CD4-positive, alpha-beta memory T cell (primary cell): ENCODE measurements at places on chromosomes 11 and 22.

DNA sequence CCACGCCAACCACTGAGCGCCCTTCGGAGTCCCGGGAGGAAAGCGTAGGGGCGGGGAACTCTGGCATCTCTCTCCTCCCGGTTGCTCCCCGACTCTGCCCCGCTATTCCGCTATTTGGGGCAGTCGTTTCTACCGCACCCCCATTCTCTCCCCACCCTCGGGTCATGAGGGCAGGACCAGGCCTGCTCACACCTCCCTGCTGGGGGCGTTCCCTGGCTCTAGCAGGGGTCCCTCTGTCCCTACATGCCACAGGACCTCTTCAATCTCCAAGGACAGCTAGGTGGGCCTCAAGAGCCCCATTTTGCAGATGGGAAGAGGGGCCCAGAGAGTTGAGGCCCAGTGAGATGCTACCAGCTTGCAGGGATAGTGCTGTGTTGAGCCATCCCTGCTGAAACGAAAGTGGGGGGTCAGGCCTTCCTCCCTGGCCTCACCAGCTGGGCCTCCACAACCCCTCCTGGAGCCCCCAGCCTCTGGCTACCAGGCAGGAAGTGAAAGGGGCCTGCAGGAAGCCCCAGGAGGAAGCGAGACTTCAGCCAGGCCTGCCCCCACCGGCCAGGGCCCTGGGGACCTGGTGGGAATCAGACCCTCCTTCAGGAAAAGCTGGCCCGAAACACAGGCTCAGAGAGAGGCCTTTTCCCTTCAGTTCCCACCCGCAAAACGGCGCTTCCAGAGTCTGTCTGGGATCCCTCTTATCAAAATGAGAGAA, 5.5 kb upstream of the SHISA8 start:
- no peak for DNase-seq

GRCh38 chr11:46991391-46991790, 54.8 kb downstream of the CSTPP1 start:
- DNase-seq = no peak

- DNase-seq = no peak
Measured at GRCh38 chr22:38348751-38349496, 31.7 kb upstream of the CSNK1E start.

- no peak for DNase-seq
Measured at GRCh38 chr11:121967131-121967704, 148.8 kb downstream of the BLID start.

GRCh38 chr11:6298605-6299004, 21.7 kb downstream of the CAVIN3 start:
- no peak for DNase-seq

DNA sequence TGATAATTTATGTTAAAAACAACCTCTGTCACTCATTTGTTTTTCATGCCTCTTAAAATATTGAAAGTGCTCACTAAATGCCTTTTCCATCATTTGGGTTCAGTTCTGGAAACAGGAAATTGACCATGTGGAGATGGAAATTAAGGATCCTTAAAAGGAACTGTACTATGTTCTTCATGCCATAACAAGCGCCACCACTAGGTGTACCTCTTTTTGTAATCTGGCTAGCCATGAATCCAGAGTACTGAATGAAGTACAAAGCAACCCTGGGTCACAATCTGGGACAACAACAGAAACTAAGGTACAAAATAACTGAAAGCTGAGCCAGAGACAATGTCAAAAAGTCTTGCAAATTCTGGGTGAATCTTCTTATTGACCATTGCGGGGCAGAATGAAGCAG, 559.1 kb downstream of the FAM181B start:
- no peak for DNase-seq

GRCh38 chr11:73980001-73980961, 2.4 kb downstream of the UCP2 start:
- DNase-seq = peak; percentile 94

DNA sequence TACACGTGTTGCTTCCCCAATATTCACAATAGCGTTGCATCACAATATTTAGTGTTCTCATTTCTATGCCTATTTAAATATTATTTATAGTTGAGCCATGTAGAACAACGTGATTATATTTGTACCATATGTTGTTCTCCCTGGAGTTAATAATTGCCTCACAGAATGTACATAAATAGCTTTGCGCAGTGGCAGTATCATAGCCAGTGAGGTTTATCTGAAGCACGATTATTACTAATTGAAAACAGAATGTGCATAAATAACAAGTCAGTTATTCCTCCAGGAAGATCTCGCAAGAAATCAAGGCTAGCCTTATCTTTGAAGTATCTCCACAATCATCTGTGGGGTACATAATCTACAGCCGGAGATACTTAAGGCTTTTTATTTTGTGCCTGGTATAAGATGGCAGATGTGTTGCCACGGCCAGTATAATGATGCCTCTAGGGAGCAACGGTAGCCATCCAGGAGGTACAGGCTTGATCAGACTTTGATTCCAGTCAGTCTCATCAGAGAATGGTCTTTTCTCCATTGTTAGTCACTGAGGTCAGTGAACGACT, 197.5 kb downstream of the MSANTD4 start:
- DNase-seq = no peak

GRCh38 chr11:72589802-72590761, 84.1 kb downstream of the PDE2A start:
- DNase-seq = peak; percentile 40

DNA sequence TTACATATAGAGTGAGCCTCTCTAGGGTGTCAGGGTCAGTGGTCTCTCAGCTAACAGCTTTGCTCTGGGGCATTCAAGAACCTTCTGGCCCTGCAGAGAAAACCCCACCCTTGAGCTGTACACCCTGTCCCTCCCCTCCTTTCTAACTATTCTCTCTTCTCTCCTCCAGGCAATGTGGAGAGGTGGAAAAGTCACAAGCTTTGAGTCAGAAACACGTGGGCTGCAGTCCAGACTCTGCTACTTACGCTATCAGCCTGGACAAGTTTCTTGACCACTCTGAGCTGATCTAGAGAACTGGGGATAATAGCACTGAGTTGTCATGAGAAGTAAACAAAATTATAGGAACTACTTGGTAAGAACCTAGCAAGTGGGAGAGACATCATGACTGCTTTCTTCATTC, 10.7 kb upstream of the FAM83F start:
- no peak for DNase-seq

DNA sequence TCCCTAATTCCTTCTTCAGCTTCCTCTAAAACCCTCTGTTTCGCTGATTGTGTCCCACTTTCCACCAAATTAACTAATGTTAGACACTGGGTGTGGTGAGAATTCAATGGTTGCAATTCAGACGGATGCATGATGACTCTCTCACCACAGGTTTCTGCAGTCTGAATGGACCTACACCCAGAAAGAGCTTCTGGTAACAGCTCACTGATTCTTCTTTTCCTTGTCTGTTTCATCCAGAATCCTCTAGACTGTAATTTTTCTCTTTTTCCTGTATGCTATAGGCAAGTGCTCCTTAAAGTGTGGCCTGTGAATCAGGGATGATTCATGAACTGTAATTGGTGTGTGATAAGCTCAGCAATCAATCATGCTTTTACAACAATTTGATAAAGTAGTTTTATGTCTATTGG, 18.1 kb downstream of the MMP10 start:
- DNase-seq = no peak

- DNase-seq = no peak
Measured at GRCh38 chr11:62501432-62501891, 45.1 kb downstream of the AHNAK start.

- no peak for DNase-seq
Measured at GRCh38 chr22:49036513-49036912, 791.2 kb downstream of the BRD1 start.

- DNase-seq = no peak
Measured at GRCh38 chr11:69682221-69682620, 7.1 kb upstream of the LTO1 start.

- no peak for DNase-seq
Measured at GRCh38 chr11:69343401-69344321, 49.7 kb downstream of the MYEOV start.

GRCh38 chr22:26548303-26548702, 36.0 kb upstream of the TFIP11 start:
- DNase-seq = no peak

DNA sequence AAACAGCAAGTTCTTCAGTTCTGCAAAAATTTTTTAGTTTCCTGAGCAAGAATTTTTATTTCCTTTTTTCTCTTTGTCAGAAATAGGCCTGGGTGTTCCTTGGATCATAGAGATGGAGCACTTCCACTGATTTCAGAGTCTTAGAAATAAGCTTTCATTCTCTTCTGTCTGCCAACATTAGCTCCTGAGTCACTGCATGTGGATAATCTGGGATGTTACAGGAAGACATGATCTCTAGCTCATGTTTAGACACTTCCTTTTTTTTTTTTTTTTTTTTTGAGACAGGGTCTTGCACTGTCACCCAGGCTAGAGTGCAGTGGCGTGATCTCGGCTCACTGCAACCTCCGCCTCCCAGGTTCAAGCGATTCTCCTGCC, 13.2 kb upstream of the TMEM218 start:
- no peak for DNase-seq

DNA sequence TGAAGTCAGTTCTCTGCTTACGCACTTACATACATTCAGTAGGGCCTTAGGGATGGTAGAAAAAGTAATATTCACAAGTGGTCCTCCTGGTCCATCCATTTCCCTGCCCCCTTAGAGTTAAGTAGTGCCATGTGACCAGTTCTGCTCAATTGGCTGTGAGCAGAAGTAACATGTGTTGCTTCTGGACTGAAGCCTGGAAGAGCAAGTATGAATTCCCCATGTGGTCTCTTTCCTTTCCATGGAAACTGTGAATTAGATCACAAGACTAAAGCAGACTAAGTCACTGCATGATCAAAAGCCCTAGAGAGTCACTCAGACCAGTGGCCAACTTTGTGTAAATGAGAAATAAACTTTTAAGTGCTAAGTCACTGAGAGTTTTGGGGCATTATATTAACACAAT, 341.7 kb upstream of the CADM1 start:
- no peak for DNase-seq

- DNase-seq = no peak
Measured at GRCh38 chr11:79160791-79161403, 279.9 kb downstream of the TENM4 start.

GRCh38 chr11:128776424-128777284, 82.8 kb downstream of the FLI1 start:
- DNase-seq = peak; percentile 61

DNA sequence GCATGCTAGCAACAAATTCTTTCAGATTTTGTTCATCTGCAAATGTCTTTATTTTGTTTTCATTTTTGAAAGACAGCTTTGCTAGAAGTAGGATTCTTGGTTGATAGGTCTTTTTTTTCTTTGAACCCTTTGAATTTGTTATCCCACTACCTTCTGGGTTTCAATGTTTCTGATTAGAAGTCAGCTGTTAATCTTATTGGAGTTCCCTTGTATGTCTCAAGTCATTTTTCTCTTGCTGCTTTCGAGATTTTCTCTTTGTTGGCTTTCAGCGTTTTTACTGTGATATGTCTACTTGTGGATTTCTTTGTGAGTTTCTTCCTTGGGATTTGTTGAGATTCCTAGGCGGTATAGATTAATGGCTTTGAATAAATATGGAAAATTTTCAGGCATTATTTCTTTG, 27.2 kb upstream of the MS4A8 start:
- DNase-seq = no peak

DNA sequence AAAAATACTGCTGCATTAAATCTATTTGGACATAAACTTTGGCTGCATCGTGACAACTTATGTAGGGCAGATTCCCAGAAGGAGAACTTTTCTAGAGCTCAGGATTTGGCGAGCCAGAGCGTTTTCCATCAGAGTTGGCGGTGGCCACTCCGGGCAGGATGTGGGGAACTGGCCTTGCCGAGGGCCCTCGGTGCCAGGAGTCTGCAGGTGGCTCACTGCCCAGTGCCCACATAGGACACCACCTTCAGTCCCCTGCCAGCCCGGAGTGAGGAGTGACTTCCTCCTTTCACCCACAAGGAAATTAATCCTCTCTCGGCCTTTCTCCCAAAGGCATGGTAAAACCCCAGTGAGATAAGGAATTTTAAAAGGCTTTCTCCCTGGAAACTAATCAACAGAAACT, 1.6 kb upstream of the LGALS2 start:
- no peak for DNase-seq

GRCh38 chr11:77695417-77695816, 57.8 kb upstream of the CLNS1A start:
- DNase-seq = no peak

DNA sequence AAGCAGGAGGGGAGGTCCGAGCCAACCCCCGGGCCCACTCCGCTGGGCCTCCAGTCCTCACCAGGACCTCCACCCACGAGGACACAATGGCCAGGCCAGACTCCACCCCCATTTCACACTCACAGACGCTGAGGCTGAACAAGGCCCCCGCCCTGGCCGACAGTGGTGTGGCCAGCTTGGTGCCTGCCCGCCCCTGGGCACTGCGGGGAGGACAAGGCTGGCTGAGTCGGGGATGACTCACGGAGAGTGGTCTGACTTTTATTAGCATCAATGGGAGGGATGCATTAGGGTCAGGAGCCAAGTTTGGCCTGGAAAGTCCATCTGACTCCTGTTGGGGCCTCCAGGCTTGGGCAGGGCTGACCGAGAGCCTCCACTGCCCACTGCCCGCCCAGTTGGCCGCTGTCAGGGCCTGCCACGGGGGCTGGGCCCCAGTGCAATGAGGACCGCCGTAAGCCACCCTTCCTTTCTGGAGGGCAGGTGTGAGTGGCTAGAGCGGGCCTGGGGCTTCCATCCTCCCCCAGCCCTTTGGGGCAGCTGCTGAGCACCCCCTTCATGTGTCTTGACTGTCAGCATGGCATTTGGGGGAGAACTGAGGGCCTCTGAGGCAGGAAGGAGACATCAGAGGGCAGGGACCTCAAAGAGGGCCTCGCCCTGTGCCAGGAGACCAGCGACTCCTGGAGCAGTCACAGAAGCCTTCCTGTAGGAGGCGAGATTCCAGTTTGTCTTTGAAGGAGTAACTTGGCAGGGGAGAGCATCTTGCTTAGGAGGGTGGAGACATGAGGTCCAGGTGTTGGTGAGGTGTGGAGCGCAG, 10.6 kb downstream of the TSPAN32 start:
- DNase-seq = no peak

GRCh38 chr11:1650034-1650917, 20.7 kb downstream of the KRTAP5-5 start:
- DNase-seq = no peak

DNA sequence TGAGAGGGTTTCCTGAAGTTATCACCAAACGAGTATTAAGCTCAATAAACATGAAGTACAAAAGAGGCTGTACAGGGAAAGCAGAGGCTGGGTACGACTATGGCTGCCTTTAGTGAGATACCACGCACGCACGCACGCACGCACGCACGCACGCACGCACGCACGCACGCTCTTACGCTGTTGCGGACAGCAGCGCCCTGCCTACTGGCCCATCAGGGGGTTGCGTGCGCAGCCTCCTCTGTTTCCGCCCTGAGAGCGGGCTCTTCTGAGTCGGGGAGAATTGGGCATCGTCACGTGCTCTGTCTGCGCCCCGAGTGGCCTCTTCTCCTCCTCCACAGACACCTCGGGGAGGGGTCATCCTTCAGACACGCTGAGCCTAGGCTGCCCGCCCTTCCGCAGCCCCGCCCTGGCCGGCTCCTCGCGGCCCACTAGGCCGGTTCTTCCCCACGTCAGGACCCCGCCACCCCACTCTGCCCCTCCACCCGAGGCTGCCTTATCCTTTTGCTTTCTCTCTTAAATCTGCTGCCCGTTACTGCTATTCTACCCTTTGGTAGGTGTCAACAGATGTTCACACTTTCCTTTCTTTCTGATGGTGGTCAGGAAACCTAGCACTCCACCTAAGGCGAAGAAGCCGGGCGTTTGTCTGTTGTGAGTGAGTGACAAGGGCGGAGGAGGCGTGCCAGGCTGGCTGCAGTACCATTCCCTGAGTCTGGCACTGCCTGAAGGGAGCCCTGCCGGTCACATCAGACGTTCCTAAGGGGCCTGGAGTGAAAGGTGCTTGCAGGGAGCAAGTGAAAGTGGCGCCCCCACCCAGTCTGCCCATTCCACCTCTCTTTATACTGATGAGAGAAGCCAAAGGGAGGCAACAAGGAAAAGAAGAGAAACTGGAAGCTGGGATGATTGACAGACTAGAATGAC, 300.4 kb upstream of the B3GAT1 start:
- no peak for DNase-seq
